GM18507 (cell line): ENCODE measurements at places on chromosomes 13 and 19.

DNA sequence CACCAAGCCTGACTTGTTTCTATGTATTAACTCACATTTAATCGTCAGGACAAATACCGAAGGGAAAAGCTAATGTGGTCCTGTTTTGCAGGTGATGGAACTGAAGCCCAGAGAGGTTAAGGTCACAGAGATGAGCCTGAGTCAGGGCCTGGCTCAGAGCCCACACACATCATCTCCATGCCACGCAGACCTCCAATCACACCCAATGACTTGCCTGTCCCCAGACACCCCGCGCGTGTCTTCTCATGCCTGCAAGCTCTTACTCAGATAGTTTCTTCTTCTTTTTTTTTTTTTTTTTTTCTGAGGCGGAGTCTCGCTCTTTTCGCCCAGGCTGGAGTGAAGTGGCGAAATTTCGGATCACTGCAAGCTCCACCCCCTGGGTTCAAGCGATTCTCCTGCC lies 16.4 kb downstream of the SIX5 start:
- DNase-seq, result no peak

- DNase-seq, result no peak
Observed at GRCh38 chr19:33456845-33457220, 64.8 kb downstream of the PEPD start.

DNA sequence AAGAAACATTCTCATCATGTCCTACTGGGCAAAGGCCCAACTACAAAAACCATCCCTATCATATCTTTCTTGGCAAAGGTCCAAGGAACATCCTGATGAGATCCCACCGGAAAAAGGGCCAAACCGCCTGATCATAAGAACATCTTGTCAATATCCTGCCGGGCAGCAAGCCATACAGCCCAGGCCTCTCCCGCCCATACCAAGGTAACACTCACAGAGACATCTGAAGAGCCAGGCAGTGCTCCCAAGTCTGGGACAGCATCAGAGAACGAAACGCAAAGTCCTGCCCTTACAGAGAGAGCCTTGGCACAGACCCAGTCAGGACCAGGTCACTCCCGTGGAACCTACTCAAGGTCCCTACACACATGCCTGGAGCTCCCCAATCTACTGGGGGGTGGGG lies 18.5 kb upstream of the ZNF331 start:
- no peak for DNase-seq

GRCh38 chr13:51590971-51591627 lies 6.8 kb downstream of the WDFY2 start:
- DNase-seq, result no peak

- no peak for DNase-seq
Observed at GRCh38 chr13:86862137-86862536, 809.0 kb upstream of the SLITRK5 start.

DNA sequence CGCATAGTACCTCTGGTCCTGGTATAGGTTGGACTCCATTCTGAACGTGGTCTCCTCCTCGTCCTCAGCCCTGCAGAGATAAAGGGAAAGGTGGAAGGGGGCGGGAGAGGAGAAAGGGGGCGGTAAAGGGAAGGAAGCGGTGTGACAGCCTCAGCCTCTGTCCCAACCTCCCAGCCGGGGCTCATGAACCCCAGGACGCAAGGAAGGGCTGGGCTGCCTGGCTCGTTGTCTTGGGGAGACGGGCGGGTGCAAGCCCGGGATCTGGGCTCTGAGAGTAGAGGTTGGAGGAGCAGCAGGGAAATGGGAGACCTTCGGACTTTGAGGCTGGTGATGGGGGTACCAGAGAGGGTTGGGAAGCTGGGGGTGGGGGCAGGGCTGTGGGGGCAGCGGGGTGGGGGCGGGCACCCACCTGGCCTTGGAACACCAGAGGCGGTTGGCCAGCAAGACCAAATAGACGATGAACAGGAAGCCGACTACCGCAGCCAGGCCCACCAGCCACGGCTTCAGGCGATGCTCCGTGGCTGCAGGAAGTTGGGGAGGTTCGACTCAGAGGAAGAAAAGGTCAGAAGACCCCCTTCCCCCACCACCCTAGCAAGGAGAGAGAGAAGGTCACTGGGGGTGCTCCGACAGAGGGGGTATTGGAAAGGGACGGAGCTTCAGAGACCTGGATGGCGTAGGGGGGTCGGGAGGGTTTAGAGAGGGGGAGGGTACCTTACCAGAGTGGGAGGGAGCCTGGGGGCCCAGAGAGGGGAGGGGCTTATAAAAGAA lies 1.7 kb downstream of the SMIM24 start:
- no peak for DNase-seq

DNA sequence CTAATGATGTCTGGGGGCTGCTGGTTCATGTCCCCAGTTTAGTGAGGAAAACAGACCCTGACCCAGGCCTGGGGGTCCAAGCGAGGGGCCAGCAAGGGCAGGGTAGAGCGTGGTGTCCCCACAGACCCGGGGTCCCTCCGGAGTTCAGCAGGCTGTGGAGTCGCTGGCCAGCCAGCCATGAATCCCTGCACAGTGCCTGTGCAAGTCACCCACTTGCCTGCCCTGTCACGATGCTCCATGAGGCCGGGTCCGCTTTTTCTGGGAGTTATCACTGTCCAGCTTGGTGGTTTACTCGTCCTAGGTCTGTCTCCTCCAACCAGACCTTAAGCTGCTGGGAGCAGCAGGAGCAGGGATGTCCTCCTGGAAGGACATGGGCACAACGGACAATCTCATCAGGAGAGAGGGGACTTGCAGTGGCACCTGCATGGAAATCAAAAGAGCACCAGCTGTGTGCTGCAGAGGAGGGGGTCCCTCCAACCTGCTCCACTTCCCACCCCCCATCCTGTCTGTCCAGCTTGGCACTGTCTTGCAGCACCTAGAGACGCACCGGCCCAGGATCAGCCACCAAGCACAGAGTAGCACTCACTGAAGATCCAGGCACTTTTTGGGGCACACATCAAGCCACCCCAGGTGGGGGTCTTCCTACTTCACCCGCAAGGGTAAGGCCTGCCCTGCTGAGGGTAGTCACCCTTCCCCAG lies 121.8 kb downstream of the URI1 start:
- no peak for DNase-seq

DNA sequence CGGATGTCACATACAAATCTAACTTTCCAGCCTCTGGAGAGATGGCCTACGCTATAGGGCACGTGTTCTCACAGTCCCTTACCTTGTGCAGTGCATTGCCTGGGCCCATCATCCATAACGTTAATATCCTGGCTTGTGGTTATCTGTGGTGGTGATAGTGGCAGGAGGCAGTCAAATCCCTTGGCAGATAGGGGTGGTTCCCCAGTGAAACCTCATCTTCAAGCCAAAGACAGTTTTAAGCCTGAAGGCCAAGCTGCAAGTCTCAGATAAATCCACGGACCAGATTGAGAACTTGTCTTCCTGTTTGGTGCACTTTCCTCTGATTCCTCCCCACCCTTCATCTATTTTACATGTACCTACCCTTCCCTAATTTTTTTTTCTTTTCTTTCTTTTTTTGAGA lies 4.3 kb upstream of the FBXO17 start:
- no peak for DNase-seq

DNA sequence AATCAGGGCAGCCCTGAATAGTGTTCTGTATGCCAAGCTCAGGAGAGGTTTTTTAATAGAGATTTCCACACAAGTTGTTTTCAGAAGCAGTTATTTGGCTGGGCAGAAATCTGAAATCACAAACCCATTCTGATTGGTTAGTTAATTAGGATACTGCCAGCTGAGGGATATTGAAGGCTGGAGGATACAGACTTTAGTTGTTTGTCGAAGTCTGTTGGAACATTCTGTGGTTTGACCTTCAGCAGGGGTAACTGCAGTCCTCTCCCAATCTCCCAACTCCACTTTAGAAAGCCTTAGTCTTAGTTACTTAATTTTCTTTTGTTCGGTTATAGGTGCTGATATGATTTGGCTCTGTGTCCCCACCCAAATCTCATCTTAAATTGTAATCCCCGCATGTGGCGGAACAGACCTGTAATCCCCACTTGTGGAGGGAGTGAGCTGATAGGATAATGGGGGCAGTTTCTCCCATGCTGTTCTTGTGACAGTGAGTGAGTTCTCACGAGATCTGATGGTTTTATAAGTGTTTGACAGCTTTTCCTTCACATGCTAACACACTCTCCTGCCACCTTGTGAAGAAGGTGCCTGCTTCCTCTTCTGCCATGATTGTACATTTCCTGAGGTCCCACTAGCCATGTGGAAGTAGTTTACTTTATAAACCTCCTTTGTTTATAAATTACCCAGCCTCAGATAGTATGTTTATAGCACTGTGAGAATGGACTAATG lies 169.2 kb downstream of the GPC5 start:
- DNase-seq, result no peak

GRCh38 chr19:41434450-41434849 lies 5.3 kb downstream of the DMAC2 start:
- no peak for DNase-seq

GRCh38 chr19:18046059-18046718 lies 38.2 kb downstream of the ARRDC2 start:
- DNase-seq, result no peak

DNA sequence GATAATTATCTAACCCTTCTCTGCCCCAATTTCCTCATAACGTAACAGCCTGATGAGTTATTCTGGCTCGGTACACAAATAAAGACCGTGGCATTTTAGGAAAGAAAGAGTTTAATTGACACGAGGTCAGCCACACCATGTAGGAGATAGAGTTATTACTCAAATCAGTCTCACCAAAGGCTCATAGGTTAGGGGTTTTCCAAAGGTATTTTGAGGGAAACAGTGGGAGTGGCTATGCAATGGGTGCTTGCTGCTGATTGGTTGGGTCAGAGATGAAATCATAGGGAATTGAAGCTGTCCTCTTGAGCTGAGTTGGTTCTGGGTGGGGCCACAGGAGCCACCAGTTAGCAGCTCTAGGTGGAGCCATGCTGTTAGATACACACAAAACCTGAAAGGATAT lies 137.5 kb downstream of the FREM2 start:
- no peak for DNase-seq

DNA sequence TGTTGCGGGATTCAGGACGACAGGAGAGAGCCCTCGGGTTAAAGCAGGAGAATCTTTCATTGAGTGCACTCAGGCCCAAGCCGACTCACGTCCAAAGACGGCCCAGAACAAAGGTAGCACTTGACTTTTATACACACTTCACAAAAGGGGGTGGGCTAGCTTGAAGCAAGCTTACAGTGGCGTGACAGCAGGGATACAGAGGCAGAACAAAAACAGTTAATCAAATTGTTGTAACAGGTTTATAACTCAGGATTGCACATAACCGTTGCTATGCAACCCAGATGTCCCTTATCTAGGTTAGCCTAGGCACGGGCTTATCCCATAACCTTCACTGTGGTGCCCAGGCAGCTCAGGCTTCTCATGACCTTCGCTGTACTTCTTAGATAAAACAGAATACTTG lies 2.0 kb downstream of the MED25 start:
- no peak for DNase-seq

DNA sequence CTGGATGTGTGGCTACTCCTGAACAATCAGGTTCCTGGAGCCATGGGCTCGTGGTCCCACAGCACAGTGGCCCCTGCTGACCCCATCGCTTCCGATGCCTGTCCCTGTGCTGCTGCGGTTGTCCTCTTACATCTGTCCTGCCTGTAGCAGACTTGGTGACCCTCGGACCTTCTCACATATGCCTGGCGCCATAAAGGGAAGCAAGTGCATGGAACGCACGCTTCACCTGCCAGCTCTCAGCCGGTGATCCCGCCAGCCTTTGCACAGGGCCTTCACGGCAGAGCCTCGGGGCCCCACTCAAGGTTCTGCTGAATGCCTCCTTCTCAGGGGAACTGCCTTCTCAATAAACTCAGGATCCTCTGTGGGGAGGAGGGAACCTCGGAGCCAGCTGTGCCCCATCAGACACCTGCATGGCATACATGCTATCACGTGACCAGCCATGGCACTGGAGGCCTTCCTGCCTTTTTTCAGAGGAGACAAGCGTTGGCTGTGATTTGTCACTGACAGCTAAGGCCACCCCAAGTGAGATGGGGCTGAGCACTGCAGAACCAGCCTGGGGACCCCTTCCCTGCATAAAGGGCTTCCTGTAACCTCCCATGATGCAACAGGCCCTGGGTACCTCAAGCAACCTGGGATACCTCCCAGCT lies 24.3 kb downstream of the PEPD start:
- no peak for DNase-seq

DNA sequence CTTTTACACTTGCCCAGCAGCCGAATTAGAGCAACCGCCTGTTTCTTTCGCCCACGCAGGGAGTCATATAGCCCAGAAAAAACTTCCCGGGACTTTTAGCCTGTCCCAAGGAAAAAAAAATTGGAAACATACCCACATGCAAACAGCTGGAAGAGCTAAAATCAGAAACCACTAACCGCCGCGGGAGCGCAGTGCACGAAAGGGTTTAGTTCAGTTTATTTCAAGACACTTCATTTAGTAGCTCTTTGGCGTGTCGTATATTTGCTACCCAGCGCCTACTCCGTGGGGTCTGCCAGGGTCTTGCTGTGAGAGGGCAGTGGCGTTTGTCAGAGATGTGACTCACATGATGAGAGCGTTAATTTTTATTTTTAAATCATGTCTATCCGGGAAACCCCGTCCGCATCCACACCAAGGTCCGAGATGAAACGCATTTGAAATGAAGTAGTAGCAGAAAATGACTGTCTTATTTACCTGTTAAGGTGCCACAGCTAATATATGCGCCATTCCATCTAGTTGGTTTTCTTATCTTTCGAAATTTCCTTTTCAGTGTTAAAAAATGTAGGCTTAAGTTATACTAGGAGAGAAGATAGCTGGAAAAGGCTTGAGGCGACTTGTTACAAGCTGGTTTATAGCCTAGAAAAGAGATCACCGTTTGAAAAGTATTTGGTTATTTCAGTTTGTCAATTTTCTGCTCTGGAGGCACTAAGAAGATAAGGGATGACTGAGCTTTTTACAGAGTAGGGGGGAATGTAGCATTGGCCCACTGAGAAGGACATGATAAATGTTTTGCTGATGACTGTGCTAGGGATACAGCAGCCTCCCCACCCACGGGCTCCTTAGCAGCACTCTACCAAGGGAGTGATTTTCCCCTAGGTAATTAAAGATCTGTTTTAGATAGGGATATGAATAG lies 1.7 kb downstream of the KLF5 start:
- no peak for DNase-seq

DNA sequence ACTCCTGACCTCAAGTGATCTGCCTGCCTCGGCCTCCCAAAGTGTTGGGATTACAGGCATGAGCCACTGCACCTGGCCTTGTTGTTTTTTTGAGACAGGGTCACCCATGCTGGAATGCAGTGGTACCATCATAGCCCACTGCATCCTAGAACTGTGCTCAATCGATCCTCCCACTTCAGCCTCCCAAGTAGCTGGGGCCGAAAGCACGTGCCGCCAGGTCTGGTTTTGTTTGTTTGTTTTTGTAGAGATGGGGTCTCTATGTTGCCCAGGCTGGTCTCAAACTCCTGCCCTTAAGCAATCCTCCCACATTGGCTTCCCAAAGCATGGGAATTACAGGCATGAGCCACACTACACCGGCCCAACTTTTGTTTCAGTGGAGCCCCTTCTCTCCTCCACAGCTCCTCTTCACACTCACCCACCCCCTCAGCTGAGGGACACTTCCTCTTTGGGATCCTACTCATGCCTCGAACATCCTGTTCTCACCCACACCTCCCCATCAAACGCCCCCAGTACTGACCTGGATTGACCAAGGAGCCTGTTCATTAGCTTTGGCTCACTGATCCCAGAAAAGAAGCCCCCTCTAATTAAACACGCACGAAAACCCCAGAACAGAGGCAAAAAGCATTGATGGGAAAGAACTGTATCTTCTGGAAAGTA lies 12.8 kb upstream of the CERS4 start:
- no peak for DNase-seq

GRCh38 chr13:23735329-23735728 lies 153.9 kb downstream of the MIPEP start:
- DNase-seq, result no peak
